Vagina (tissue), 2 donors: ENCODE measurements at places on chromosomes 12 and 14. TPM values are rescaled to one million over a fixed set of nuclear protein-coding genes. Genes with fewer than 3 reads are reported as not detected.

DNA sequence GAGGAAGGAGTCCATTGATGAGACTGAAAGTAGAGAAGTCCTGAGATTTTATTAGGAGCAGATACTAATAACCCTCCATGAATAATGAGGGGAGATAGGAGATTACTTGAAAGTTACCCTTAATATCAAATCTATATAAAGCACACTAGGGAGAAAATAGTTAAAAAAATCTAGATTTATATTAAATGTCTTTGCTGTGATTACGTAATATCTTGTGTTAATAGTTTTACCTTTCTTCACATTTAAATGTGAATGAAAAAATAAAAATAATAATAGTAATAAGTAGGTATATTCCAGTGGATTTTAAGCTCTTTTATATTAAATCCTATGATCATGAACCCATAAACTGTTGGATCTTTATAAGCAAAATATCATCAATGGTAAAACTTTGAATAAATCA is 267.3 kb upstream of the SYT10 start:
- H3K27ac ChIP-seq: no peak overlapping the region
- H3K36me3 ChIP-seq: no peaks in the 10 kb centered on the region
- H3K27me3 ChIP-seq: no peaks in the 10 kb centered on the region

DNA sequence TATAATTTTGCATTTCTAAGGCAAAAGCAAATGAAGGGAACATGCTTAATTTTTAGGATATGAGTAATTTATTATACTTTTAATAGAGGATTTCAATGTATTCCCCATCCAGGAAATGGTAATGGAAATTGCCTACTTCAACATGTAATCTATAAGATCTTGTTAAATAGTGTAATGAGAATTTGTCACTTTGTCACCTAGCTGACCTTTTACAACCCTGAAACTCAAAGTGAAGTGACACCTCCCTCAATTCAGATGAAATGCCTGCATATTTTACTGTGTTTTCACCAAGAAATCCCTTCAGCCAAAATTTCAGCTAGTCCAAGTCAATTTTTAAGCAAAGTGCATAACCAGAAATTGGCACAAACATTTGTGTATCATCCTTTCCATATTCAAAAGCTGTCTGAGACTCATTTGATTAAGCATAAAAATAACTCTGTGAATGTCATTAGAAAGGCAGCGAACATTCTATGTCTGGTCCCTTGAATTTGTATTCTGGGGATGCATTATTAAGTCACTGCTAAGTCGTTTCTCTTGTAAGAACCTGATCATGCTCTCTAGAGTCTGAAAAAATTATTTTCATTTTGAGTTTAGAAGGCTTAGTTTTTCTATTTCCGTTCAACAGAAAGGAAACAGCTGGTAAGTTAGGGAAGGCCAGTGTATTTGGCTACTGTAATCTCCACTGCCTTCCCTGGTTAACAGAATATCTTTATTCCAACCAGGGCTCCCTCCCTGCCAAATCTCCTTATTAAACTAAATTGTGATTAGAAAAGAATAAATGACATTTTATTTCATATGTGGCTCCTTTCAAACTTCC is 100.8 kb downstream of the IGF1 start:
- H3K27me3 ChIP-seq: no peaks in the 10 kb centered on the region
- no peaks in the 10 kb centered on the region for H3K4me1 ChIP-seq
- H3K27ac ChIP-seq: no peak overlapping the region

DNA sequence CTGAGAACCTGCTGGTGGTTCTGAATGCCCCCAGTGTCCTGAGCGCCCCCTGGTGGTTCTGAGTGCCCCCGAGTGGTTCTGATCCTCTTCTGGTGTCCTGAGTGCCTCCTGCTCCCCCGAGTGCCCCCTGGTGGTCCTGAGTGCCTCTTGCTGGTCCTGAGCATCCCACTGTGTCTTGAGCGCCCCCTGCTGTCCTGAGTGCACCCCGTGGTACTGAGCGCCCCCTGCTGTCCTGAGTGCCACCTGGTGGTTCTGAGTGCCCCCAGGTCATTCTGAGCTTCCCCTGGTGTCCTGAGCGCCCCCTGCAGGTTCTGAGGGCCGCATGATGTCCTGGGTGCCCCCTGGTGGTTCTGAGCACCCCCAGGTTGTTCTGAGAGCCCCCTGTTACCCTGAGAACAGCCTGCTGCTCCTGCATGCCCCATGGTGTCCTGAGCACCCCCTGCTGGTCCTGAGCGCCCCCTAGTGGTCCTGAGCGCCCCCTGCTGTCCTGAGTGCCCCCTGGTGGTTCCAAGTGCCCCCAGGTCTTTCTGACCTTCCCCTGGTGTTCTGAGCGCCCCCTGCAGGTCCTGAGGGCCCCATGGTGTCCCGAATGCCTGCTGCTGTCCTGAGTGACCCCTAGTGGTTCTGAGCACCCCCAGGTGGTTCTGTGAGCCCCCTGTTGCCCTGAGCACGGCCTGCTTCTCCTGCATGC is 1165.4 kb downstream of the TMEM121 start:
- DNase-seq: no peak
- H3K4me1 ChIP-seq: no peaks in the 10 kb centered on the region
- no peak overlapping the region for H3K27ac ChIP-seq
- H3K4me3 ChIP-seq: no peak overlapping the region
- H3K27me3 ChIP-seq: no peaks in the 10 kb centered on the region
- H3K36me3 ChIP-seq: no peaks in the 10 kb centered on the region

DNA sequence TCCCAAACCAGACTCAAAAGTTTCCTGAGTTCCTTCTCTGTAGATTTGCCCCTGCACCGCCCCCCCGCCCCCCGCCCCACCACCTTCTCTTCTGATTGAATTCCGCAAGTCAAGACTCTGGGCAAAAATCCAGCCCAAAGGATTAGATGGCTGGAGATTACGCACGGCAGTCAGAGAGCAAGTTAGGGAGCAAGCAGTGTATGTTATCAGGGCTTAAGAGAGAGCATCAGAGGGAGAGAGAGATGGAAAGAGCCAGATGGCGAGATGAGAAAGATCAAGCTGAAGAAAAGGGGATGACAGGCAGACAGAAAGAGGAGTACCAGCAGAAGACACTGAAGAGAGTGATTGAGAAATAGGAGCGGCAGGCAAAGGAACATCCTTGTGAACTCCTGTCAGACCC is 13.9 kb upstream of the ANKRD33 start:
- DNase-seq: no peak
- H3K4me3 ChIP-seq: no peak overlapping the region
- H3K27ac ChIP-seq: no peak overlapping the region
- no peaks in the 10 kb centered on the region for H3K27me3 ChIP-seq

DNA sequence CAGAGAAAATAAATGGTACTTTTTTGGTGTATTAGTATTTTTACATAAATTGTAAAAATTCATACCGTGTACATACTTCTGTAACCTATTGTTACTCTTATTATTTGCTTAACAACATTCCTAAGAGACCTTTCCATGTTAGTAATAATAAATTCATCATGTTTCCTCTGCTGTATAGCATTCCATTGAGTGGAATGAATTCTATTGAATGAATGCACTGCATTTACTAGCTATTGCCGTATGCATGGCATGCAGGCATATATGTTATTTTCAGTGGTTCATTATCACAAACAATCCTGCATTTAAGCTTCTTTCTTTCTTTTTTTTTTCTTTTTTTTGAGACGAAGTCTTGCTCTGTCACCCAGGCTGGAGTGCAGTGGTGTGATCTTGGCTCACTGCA is 137.6 kb upstream of the TBX3 start:
- no peak overlapping the region for H3K27ac ChIP-seq
- H3K27me3 ChIP-seq: no peaks in the 10 kb centered on the region
- no peak overlapping the region for H3K4me3 ChIP-seq
- H3K4me1 ChIP-seq: no peaks in the 10 kb centered on the region

DNA sequence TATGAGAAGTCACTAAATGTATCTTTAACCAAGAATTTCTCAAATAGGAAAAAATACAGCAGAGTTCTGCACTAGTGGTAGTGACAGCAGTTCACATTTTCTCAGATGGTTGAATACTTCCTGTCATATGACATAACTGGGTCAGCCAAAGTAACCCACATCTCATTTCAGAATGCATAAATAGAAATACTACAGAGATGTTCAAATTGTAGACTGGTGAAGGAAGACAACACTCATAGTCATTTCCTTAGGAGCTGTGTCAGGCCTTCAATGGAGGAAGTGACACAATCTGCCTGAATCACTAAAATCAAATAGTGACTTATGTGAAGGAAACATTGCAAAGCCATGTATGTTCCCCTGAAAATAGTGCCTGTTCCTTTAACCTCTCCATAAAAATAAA is 32.4 kb downstream of the FERMT2 start:
- no peak for DNase-seq
- H3K4me1 ChIP-seq: peaks cover 46% of the 10 kb centered on the region
- peak overlapping the region; percentile 60 for H3K27ac ChIP-seq
- H3K36me3 ChIP-seq: peaks cover 5% of the 10 kb centered on the region
- H3K4me3 ChIP-seq: no peak overlapping the region
- no peaks in the 10 kb centered on the region for H3K27me3 ChIP-seq

- DNase-seq: no peak
- H3K4me1 ChIP-seq: peaks cover 12% of the 10 kb centered on the region
- no peaks in the 10 kb centered on the region for H3K27me3 ChIP-seq
- H3K36me3 ChIP-seq: no peaks in the 10 kb centered on the region
- peak overlapping the region; percentile 55 for H3K4me3 ChIP-seq
- H3K27ac ChIP-seq: peak overlapping the region; percentile 88
These were observed 315 bp downstream of the ABCD2 start for GRCh38 chr12:39619316-39619659.

- DNase-seq: no peak
- no peaks in the 10 kb centered on the region for H3K27me3 ChIP-seq
- H3K4me3 ChIP-seq: no peak overlapping the region
- H3K27ac ChIP-seq: no peak overlapping the region
- peaks cover 41% of the 10 kb centered on the region for H3K36me3 ChIP-seq
- H3K4me1 ChIP-seq: peaks cover 31% of the 10 kb centered on the region
These were observed 2.3 kb downstream of the DAZAP2 start for GRCh38 chr12:51240971-51241370.

GRCh38 chr12:71589478-71589881 is 74.2 kb downstream of the ZFC3H1 start:
- no peaks in the 10 kb centered on the region for H3K4me1 ChIP-seq
- H3K36me3 ChIP-seq: no peaks in the 10 kb centered on the region
- H3K4me3 ChIP-seq: no peak overlapping the region
- no peaks in the 10 kb centered on the region for H3K27me3 ChIP-seq
- DNase-seq: no peak
- H3K27ac ChIP-seq: no peak overlapping the region

DNA sequence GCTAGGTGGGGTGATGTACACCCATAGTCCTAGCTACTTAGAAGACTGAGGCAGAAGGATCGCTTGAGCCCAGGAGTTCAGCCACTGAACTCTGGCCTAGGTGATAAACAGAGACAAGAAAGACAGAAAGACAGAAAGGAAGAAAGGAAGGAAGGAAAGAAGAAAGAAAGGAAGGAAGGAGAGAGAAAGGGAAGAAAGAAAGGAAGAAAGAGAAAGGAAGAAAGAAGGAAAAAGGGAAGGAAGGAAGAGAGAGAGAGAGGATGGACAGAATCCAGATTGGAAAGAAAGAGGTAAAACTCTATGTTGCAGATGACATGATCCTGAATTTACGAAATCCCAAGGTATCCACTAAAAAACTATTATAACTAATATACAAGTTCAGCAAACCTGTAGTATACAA is 8.2 kb downstream of the INTS13 start:
- H3K36me3 ChIP-seq: peaks cover 25% of the 10 kb centered on the region
- H3K27ac ChIP-seq: no peak overlapping the region
- no peaks in the 10 kb centered on the region for H3K27me3 ChIP-seq
- DNase-seq: no peak

DNA sequence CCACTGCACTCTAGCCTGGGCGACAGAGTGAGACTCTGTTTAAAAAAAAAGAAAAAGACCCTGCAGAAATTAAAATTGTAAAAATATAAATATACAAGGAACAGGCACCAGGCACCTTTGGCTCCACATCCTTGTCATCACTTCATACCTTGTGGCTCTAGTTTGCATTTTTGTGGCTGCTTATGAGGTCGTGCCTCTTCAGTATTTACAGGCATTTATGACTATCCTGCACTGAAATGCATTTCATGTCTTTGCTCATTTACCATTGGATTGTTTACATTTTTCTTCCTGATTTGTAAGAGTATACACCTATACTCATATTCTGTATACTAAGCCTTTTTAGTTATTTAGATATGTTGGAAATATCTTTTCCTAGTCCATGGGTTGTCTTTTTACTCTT is 20.1 kb downstream of the BICD1 start:
- no peak overlapping the region for H3K27ac ChIP-seq
- no peaks in the 10 kb centered on the region for H3K36me3 ChIP-seq
- H3K4me1 ChIP-seq: no peaks in the 10 kb centered on the region
- H3K27me3 ChIP-seq: no peaks in the 10 kb centered on the region

DNA sequence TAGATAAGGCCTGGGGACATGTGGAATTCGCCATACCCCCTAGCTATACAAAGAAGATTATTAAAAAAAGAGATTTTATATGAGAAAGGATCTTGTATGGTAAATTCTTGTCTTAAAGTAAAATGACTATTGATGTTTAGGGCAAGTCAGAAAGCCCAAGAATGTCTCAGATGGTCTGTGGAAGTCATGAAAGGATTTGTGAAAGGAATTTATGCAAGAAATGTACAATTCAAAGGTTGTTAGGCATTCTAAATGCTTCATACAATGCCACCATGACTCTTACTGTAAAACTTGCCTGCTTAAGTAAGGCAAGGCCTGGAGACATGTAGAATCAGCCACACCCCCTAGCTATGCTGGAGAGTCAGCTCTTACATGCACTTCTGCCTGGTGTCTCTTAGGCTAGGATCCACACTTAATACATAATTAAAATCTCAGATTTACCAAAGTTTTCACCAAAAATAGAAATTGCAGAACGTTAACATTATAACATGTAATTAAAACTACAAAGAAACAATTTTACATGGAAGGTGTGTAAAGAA is 8.9 kb upstream of the ETNK1 start:
- H3K36me3 ChIP-seq: no peaks in the 10 kb centered on the region
- no peak overlapping the region for H3K27ac ChIP-seq
- H3K4me1 ChIP-seq: no peaks in the 10 kb centered on the region
- H3K27me3 ChIP-seq: no peaks in the 10 kb centered on the region
- DNase-seq: no peak

- H3K4me1 ChIP-seq: no peaks in the 10 kb centered on the region
- H3K27ac ChIP-seq: no peak overlapping the region
- no peaks in the 10 kb centered on the region for H3K36me3 ChIP-seq
- no peak overlapping the region for H3K4me3 ChIP-seq
- DNase-seq: no peak
These were observed 7.0 kb upstream of the MARK3 start for GRCh38 chr14:103378038-103378854.

Gene RASAL1
- total RNA-seq: 11.0 TPM

Gene C12orf50
- total RNA-seq: not detected

Gene MYF6
- total RNA-seq: not detected
